ENCODE measurements at places on chromosomes 11 and 22. TPM values are rescaled to one million over a fixed set of nuclear protein-coding genes. Genes with fewer than 3 reads are reported as not detected.

GRCh38 chr11:96943970-96944369, 554.2 kb downstream of the JRKL start:
- no peaks in the 10 kb centered on the region for H3K27me3 ChIP-seq
- no peaks in the 10 kb centered on the region for H3K4me1 ChIP-seq
- no peak for DNase-seq
- no peaks in the 10 kb centered on the region for H3K36me3 ChIP-seq
- H3K27ac ChIP-seq, result no peak overlapping the region
- no peak overlapping the region for H3K4me3 ChIP-seq

RCN1 gene
- 371 TPM for total RNA-seq

DNA sequence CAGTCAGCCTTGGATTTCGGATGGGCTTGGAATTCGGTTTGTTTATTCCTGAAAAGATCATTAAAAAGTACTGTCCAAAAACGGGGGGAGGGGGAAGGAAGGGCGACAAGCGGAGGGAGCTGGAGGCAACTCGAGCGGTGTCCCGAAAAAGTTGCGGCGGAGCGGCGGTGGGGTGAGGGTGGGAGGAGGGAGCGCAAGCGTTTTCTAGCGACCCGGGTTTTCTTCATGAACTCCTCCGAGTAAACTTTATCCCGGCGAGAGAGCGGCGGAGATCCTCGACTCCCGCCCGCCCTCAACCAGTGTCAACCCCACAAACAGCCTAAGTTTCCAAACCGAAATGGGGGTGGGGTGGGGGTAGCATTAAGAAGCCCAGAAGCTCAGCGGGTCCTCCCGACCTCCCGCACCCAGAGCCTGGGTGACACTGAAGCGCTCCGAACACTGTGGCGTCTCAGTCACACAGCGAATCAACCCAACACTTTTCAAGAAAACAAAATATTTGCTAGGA, 133.0 kb upstream of the C11orf58 start:
- peak overlapping the region; percentile 76 for H3K4me3 ChIP-seq
- peaks cover 6% of the 10 kb centered on the region for H3K4me1 ChIP-seq
- H3K27ac ChIP-seq, result peak overlapping the region; percentile 82
- no peaks in the 10 kb centered on the region for H3K36me3 ChIP-seq
- H3K27me3 ChIP-seq, result no peaks in the 10 kb centered on the region
- peak; percentile 51 for DNase-seq

DNA sequence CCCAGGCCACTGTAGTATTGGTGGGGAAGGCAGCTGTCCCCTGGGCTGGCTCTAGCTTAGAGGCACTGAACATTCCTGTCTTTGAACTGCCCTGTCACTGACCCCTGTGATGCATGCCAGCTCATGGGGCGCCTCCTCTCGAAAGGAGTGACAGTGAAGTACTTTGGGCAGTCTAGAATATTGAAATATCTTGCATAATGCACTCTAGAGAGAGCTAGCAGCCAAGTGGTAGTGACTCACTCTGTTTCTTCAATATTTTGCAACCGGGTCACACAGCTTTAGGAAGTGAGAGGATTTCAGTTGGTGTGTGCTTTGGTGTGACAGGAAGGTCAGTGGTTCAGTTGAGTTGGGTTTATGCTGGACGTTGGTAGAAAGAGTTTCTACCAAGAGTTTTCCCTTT, 35.5 kb upstream of the ST14 start:
- H3K36me3 ChIP-seq, result peaks cover 11% of the 10 kb centered on the region
- no peak overlapping the region for H3K4me3 ChIP-seq
- no peaks in the 10 kb centered on the region for H3K27me3 ChIP-seq
- peak; percentile 82 for DNase-seq
- H3K27ac ChIP-seq, result peak overlapping the region; percentile 43

OSBPL5 gene
- total RNA-seq, result 49.0 TPM

CLDN5 gene
- 0.33 TPM for total RNA-seq
